ENCODE measurements at places on chromosomes 5 and 9.

GRCh38 chr5:122943050-122943698 lies 93.4 kb downstream of the PPIC start:
- no peak for DNase-seq

DNA sequence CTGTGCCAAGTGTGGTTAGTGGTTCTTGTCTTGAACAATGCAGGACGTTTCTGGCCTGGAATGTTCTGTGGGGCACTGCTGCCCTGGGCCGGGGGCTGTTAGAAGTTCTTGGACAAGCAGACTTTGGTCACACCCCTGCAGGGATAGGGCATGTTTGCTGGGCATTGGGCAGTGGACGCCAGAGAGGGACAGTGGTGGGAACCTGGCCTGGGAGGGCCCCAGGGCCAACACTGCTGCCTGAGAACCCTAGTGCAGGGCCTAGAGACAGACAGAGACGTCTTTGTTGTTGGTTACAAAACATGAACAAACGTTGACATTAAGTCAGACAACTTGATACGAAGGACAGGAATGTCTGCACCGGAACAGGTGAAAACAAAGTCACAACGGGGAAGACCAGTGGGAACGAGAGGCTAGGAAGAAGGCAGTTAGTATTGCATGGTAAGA lies 57.0 kb downstream of the WNK2 start:
- no peak for DNase-seq

- no peak for DNase-seq
Observed at GRCh38 chr5:76556511-76557221, 66.5 kb downstream of the F2RL2 start.

GRCh38 chr5:31561946-31562345 lies 29.8 kb downstream of the C5orf22 start:
- no peak for DNase-seq

DNA sequence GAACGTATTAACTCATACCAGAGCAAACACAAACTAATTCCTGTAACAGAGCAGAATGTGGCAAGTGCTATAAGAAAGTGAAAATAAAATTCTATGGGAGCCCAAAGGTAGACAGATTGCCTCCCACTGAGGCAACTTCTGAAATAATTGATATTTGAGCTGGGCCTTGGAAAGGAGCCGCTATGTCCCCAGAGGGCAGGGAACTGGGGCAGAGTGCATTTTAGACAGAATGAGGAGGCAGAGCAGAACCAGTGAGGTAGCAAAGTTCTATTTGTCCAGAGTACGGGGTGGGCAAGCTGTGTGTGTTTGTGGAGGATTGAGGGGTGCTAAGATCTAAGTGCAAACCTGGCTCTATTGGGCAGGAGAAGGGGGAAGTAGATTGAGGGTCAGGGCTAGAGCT lies 19.8 kb downstream of the CDO1 start:
- no peak for DNase-seq

DNA sequence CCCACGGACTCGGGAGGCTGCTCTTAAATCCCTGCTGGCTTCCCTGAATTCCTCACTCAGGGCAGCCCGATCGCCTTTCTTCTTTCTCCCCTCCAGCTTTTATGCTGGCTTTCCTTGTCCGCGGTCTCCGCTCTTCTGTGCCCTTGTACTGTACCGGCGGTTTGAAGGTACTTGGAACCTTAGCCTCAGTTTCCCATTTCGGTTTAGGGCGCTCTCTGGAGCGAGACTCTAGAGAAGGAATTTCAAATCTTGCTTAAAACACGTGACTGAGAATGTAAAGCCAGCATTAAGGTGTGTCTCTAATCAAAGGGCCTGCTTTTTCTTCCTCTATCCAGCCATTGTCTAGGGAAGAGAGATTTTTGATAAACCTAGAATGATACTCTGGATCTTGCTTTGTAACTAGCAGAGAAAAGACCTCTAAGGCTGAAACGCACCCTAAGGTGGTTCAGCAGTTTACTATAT lies 650 bp downstream of the GPR107 start:
- DNase-seq: no peak

GRCh38 chr9:96025995-96026602 lies 150.6 kb downstream of the ERCC6L2 start:
- peak; percentile 73 for DNase-seq

GRCh38 chr9:129863059-129863690 lies 27.9 kb downstream of the USP20 start:
- DNase-seq: peak; percentile 41

DNA sequence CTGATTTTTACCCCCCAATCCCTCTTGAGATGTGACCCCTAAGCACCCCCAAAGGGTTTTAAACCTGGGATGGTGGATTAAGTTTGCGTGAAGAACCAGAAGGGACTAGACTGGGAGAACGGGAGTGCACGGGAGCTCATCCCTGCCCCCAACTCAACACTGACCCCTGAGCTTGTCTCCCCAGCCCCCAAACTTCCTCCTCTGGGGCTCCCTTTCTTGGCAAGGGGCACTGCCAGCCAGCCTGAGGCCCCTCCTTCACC lies 5.0 kb upstream of the SET start:
- no peak for DNase-seq

DNA sequence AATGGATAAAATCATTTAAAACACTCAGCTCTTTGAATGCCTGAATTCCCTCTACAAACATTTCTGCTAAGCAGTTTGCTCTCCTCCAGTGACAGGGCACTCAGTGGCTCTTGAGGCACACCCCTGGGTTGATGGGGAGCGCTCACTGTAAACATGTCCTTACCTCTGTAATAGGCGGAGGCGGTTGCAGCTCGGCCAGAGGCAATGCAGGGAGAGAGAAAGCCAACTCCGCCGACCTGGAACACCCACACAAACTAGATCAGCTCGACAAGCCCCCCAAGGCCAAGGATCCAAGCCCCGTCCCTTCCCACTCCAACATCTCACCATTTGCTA lies 329 bp downstream of the CDC23 start:
- no peak for DNase-seq

DNA sequence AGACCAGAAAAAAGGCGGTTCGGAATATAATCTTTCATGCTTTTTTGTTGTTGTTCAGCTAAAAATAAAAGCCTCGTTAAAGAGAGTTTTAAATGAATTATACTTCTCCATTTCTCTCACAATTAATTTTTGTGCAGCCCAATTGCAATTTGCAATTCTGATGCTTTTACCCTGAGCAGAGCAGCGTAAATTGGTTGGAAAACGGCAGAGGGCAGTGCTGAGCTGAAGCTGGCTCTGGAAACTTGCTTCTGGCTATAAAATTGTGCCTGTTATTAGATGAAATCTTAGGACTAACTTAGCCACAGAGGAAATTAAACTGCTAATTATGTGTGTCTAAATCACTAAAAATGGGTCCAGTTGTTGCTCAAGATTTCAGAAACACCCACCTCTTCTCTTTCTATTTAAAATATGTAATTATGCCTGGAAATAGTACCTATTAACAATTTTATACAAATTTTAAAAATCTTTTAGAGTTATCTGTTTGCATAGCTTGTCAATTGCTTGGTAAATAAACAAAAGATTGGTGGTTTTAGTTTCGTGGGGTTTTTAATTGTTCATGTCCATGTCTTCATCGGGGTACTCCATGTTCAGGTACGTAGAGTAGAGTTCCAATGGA lies 441.8 kb upstream of the TLE4 start:
- peak; percentile 70 for DNase-seq

DNA sequence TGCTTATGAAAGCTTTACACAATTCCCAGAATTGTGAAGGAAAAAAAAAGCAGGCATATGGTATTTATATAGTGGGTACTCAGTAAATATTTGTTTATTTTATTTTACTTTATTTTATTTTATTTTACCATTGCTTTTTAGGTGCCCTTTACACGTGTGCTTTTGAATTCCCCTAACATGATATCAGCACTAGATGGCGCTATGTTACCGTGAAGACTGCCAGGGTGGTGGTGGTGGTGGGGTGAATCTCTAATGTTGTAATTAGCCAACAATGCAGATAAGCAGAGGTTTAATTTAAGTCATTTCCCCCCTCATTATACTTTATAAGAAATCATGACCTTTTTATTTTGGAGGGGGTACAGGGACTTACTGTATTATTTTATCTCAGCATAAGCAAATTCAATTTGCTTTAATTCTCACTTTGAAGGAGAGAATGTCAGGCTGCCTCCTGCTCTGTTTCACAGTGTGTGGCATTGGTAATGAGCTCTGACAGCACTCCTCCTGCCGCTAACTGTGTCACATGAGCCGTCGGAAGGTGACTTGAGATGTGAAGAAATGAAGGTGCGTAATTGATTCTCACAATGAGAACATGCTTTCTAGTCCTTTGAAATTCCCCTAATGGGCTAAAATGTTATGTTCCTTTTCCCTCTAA lies 165.6 kb downstream of the YTHDC2 start:
- DNase-seq: peak; percentile 57

- DNase-seq: no peak
Observed at GRCh38 chr9:105355781-105356180, 92.1 kb upstream of the FSD1L start.

DNA sequence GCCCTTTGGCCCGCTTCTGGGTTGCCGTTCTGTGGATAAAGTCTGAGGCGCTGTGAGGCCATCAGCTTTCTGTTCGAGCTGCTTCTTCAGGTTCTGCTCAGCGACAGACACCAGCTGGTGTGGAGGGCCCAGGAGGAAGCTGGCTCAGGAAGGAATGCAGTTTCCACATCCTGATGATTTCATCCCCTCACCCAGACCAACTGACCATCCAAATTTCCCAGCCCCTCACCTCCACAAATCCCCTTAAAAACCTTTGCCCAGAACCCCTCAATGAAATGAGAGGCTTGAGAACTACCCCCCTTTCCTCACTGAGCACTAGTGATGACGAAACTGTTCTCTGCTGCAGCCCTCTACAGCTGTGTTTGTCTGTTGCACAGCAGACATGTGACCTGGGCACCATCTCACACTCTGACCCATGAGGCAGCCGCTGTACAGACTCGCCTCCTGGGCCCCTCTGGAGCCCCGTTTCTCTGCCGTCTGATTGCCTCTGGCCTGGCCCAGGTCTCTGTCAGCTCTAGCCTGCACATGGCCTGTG lies 45.4 kb downstream of the SPATA31C2 start:
- no peak for DNase-seq

GRCh38 chr5:175351897-175352590 lies 91.9 kb downstream of the DRD1 start:
- DNase-seq: no peak

- peak; percentile 52 for DNase-seq
Observed at GRCh38 chr9:134642385-134643181, 980 bp downstream of the COL5A1 start.

DNA sequence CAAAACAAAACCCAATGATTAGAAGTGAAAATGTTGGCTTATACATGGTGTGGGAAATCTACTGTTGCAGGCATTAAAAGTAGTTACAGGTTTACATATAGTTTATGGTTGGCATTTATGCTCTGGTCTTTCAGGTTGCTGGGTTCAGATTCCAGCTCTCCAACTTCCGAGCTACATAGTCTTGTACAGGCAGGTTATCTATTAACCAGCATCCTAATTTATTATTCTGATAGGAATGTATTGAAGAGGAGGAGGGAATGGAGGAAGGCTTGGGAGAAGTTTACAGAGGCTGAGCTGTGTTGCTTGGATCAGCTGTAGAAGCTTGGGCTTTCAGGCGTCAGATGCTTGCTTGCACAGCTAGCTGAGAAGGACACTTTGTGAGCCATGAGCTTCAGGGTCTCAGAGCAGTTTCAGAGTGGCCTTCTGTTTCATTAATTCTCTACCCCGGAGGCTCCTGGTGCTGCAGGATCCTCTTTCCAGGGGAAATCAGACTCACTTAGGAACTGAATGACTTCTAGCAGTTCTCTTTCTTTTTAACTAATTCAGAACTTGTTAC lies 11.7 kb upstream of the ERBIN start:
- no peak for DNase-seq

- no peak for DNase-seq
Observed at GRCh38 chr5:135950611-135951010, 4.2 kb downstream of the LECT2 start.

GRCh38 chr5:135308752-135309151 lies 90.3 kb downstream of the MACROH2A1 start:
- DNase-seq: no peak

GRCh38 chr5:173675287-173675996 lies 59.0 kb upstream of the BOD1 start:
- no peak for DNase-seq

- no peak for DNase-seq
Observed at GRCh38 chr5:103259705-103260355, 1.3 kb downstream of the MACIR start.

DNA sequence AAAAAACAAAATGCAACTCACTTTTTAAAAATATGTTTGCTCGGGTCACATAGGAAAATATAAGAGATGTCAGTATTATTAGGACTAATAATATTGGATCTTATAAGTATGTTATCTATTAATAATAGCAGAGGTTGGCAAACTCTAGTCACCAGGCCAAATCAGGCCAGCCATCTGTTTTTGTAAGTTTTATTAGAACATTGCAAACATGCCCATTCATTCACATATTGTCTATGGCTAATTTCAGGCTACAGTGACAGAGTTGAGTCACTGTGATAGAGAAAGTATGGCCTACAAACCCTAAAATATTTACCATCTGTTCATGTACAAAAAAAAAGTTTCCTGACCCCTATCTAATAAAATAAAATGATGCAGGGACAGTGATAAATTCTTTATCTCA lies 97.7 kb upstream of the CDH6 start:
- no peak for DNase-seq

DNA sequence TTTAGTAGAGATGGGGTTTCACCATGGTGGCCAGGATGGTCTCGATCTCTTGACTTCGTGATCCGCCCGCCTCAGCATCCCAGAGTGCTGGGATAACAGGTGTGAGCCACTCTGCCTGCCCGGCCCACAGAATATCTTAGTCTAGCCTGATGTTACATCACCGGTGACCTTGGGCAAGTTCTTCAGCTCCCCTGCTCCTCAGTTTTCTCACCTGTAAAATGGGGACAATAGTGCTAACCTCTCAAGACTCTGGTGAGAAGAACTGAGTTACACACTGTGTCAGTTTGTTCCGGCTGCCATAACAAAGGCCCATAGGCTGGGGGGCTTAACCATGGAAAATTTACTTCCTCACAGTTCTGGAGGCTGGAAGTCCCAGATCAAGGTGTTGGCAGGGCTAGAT lies 12.5 kb upstream of the HABP4 start:
- no peak for DNase-seq

DNA sequence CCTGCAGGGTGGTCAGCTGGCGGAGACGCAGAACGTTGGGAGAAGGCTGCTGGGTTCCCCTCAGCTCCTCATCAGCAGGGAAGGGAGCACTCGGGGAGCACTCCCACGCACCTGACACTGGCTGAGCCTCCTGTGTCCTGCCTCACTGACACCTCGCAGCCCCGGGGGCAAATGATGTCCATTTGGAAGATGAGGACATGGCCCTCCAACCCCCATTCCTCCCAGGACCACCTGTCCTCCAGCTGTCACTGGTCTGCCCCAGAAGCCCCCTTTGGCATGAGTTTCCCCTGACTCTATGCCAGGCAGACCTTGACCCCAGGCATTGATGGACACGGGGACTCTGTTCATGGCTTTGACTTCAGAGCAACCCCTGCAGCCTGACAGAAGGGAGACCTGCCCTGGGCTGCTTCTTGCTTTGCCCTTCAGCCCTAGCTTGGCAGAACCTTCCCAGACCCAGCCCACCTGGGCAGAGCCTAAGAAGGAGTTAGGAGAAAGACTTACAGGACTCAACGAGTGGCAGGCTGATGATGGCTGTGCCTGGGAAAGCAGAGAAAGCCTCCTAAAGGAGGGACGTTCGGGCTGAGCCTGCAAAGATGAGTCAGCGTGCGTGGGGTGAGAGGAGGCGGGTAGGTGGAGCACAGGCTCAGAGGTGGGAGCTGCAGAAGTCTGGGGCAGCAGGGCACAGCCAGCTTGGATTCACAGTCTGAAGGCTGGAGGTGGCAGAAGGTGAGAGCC lies 90.6 kb downstream of the LMX1B start:
- no peak for DNase-seq

- no peak for DNase-seq
Observed at GRCh38 chr9:99075246-99075912, 29.5 kb upstream of the TGFBR1 start.

GRCh38 chr9:76534026-76534425 lies 75.0 kb downstream of the GCNT1 start:
- DNase-seq: no peak

Data from nephron progenitor cell (in vitro differentiated cells).